ENCODE measurements at places on chromosomes 5 and 9.
A peak's percentile ranks its signal among the peaks of the same experiment; 100 is the strongest.

DNA sequence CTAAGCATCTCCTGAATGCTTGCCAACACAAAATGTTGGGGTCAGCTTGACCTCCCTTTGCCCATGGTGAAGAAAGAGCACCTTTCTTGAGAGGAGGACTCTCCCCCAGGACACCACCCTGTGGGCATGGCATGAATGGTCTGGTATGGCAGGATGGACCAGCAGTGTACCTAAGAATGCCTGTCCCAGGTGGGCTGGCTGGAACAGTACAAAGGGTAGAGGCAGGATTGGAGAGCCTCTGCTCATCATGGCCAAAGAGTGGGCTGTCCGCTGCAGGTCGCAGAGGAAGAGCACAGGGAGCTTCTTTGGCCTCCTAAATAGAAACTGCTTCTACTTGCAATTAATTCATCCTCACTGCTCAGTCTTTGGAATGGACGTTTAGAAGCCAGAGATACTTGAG lies 131.6 kb upstream of the OSMR start:
- DNase-seq, result no peak

- no peak for DNase-seq
Observed at GRCh38 chr9:87498811-87499360, 1.2 kb downstream of the DAPK1 start.

GRCh38 chr9:132243156-132244074 lies 81.6 kb downstream of the NTNG2 start:
- no peak for DNase-seq

DNA sequence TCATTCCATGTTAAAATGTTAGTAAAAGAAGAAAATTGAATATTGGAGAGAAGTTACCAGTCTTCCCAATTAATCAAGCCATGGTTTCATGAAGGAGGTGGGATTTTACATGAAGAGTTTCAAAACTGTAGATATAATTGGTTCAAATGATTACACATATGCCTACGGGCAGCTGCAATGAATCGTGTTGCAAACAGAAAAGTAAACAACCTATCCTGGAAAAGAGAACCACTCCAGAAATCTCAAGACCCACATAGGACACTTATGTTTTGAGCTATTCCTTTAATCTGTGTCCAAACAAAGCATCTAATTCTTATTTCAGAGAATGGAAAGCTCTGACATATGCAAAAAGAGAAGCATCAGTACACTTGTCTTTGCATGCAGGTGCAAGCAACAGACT lies 340.2 kb downstream of the NDUFS4 start:
- DNase-seq, result no peak

- no peak for DNase-seq
Observed at GRCh38 chr5:172438319-172438668, 16.0 kb downstream of the SH3PXD2B start.

- peak; percentile 17 for DNase-seq
Observed at GRCh38 chr9:22052376-22052945, 43.4 kb upstream of the CDKN2B start.

- peak; percentile 77 for DNase-seq
Observed at GRCh38 chr5:57779383-57780223, 297.0 kb upstream of the ACTBL2 start.

DNA sequence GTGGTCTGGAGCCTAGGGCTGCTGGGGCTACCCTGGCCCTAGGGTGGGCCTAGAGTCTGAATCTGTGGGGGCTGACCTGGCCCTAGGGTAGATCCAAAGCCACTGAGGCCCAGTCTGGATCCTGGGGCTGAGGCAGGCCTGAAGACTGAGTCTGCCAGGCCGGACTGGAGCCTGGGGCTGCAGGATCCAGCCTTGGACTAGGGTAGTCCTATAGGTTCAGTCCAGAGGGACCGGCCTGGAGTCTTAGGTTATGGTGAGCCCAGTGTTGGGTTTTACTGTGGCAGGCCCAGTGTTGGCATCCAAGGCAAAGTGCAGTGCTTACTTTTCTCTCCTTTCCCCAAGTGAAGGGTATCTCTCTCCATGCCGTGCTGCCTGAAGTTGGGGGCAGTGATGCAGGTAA lies 227.9 kb upstream of the TAS2R1 start:
- no peak for DNase-seq

All from putamen (tissue), 1 donor.